ENCODE measurements at places on chromosomes 7 and 10.

- DNase-seq, result no peak
Observed at GRCh38 chr7:121561717-121562116, 165.6 kb upstream of the FAM3C start.

- DNase-seq, result no peak
Observed at GRCh38 chr7:19290968-19291367, 145.7 kb upstream of the FERD3L start.

GRCh38 chr10:18797286-18797685, 138.1 kb downstream of the ARL5B start:
- no peak for DNase-seq

DNA sequence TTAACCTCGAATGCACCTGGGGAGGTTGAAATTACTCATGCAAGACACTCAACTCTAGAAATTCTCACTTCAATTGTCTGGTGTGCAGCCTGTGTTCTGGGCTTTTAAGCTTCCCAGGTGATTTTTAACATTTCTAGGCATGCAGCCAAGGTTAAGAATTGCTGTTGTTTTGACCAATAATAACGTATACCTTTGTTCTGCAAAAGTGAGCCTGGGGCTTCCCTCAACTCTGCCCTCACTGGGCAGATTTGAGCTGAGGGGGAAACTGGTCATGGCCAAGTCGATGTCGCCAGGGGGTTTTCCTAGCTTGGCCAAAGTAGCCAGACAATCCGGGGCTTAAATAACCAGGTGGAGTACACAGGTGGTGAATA, 568 bp downstream of the PRSS2 start:
- DNase-seq, result no peak

DNA sequence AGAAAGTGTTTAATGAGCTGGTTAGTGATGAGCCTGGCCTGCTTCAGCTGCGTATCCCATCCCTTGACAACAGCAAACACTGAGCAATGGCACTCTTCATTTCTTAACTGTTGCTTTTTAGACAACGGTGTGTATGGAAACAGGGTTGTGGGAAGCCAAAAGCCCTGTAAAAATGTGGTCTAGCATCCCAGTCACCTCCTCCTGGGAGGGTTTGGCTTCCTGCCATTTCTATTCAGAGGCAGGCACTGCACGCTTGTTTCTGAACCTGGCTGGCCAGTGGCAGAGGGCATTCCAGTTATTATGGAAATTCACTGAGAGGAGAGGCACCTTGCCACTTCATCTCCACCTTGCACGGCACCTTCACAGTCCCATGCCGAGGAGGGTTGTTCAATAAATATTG, 123.0 kb upstream of the ADARB2 start:
- no peak for DNase-seq

GRCh38 chr7:73356159-73356558, 28.2 kb downstream of the FKBP6 start:
- no peak for DNase-seq
